ENCODE measurements at places on chromosomes 4 and X. TPM values are rescaled to one million over a fixed set of nuclear protein-coding genes. Genes with fewer than 3 reads are reported as not detected.

- DNase-seq, result no peak
- no peak overlapping the region for H3K27ac ChIP-seq
- no peaks in the 10 kb centered on the region for H3K4me1 ChIP-seq
- no peaks in the 10 kb centered on the region for H3K36me3 ChIP-seq
- H3K27me3 ChIP-seq, result peaks cover 4% of the 10 kb centered on the region
These were observed 34.2 kb upstream of the LRAT start for GRCh38 chr4:154709550-154709949.

- peaks cover 22% of the 10 kb centered on the region for H3K36me3 ChIP-seq
- H3K27me3 ChIP-seq, result no peaks in the 10 kb centered on the region
- peak; percentile 51 for DNase-seq
- H3K4me3 ChIP-seq, result peak overlapping the region; percentile 95
These were observed 1.1 kb downstream of the SLC38A5 start for GRCh38 chrX:48468693-48469691.

- H3K27me3 ChIP-seq, result no peaks in the 10 kb centered on the region
- no peaks in the 10 kb centered on the region for H3K4me1 ChIP-seq
- DNase-seq, result no peak
These were observed 164.8 kb upstream of the VEGFC start for GRCh38 chr4:176957353-176958118.

- H3K27ac ChIP-seq, result no peak overlapping the region
- H3K4me3 ChIP-seq, result no peak overlapping the region
- H3K27me3 ChIP-seq, result peaks cover 8% of the 10 kb centered on the region
- no peak for DNase-seq
These were observed 58.7 kb upstream of the KDR start for GRCh38 chr4:55183926-55184599.

GRCh38 chr4:142278663-142279062 is 567.4 kb downstream of the INPP4B start:
- DNase-seq, result no peak
- H3K27me3 ChIP-seq, result no peaks in the 10 kb centered on the region
- no peak overlapping the region for H3K27ac ChIP-seq
- peaks cover 17% of the 10 kb centered on the region for H3K36me3 ChIP-seq

- DNase-seq, result no peak
- no peak overlapping the region for H3K27ac ChIP-seq
These were observed 153.0 kb upstream of the RPS6KA6 start for GRCh38 chrX:84340968-84341367.

DNA sequence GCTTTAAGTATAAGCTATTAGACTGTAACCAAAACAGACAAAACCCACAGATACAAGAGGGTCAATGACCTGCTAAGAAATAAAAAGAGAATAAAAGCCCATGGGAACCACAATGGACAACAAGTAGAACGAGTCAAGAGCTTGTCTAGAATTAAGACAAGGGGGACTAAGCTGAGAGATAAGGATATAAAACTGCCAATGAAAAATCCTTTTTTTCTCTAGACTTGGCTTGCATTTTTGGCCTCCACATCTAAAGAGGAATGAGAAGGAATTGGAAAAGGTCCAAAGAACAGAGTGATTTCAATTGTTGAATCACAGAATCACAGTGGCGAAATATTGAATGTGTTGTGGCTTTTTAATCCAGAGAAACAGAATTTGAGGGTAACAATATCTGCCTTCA is 135.7 kb downstream of the QDPR start:
- no peaks in the 10 kb centered on the region for H3K4me1 ChIP-seq
- no peak overlapping the region for H3K4me3 ChIP-seq
- DNase-seq, result no peak
- H3K27me3 ChIP-seq, result peaks cover 13% of the 10 kb centered on the region

GRCh38 chrX:40247848-40248622 is 150.3 kb upstream of the BCOR start:
- H3K4me1 ChIP-seq, result peaks cover 6% of the 10 kb centered on the region
- no peaks in the 10 kb centered on the region for H3K36me3 ChIP-seq
- H3K27me3 ChIP-seq, result peaks cover 3% of the 10 kb centered on the region
- H3K27ac ChIP-seq, result no peak overlapping the region
- no peak for DNase-seq
- no peak overlapping the region for H3K4me3 ChIP-seq

DNA sequence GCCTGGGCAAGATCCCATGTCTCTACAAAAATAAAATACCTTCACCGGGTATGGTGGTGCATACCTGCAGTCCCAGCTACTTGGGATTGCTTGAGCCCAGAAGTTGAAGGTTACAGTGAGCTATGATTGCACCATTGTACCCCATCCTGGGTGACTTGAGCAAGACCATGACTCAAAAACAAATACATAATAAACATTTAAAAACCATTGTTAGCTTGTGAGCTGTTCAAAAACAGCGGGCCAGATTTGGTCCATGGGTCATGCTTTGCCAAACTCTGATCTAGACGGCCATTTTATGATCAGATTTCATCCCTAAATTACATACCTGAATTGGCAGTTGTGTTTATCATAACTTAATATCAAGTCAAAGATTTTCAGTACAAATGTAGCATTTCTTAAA is 76.0 kb upstream of the GPM6B start:
- no peak overlapping the region for H3K4me3 ChIP-seq
- no peak for DNase-seq
- no peak overlapping the region for H3K27ac ChIP-seq
- peaks cover 5% of the 10 kb centered on the region for H3K27me3 ChIP-seq
- no peaks in the 10 kb centered on the region for H3K4me1 ChIP-seq

DNA sequence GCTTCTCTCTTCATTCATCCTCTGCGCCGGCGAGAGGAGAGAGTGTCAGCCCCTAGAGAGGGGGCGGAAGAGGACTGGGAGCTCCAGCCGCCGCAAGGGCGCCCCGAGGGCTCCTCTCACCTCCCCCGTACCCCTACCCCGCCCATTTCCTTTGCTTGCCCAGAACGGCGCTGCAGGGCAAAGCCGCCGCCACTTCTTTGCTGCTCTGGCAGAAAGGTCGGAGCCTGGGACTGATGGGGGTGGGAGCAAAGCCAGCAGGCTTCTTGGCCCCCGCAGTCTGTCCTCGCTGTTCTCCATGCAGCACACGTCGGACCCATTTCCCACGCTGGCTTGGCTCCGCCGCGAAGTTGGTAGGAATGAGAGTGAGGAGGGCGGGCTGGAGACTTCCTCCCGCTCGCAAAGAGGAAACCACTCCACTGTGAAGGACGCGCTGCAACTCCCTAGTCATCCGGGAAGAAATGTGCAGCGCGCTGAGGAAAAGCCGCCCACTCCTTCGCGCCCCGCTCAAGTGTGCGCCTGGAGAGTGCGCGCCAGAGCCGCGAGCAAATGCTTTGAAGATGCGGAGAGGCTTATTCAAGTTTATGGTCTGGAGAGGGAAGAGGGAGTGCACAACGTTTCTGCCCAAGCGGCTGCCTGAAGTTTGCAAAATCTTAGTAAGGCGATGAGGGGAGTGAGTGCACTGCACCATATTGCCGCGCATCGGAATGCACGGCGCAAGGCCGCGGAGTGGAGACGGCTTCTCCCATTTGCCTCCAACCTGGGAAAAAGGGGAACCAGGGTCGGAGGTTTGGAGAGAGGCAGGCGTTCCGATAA is 2.8 kb upstream of the PCDH7 start:
- H3K27ac ChIP-seq, result peak overlapping the region; percentile 73
- DNase-seq, result peak; percentile 45
- peaks cover 5% of the 10 kb centered on the region for H3K36me3 ChIP-seq
- peaks cover 20% of the 10 kb centered on the region for H3K4me1 ChIP-seq
- H3K4me3 ChIP-seq, result peak overlapping the region; percentile 59

- H3K36me3 ChIP-seq, result peaks cover 1% of the 10 kb centered on the region
- no peak for DNase-seq
- H3K4me1 ChIP-seq, result no peaks in the 10 kb centered on the region
- no peak overlapping the region for H3K27ac ChIP-seq
These were observed 34.8 kb upstream of the MUC7 start for GRCh38 chr4:70437197-70437596.

DNA sequence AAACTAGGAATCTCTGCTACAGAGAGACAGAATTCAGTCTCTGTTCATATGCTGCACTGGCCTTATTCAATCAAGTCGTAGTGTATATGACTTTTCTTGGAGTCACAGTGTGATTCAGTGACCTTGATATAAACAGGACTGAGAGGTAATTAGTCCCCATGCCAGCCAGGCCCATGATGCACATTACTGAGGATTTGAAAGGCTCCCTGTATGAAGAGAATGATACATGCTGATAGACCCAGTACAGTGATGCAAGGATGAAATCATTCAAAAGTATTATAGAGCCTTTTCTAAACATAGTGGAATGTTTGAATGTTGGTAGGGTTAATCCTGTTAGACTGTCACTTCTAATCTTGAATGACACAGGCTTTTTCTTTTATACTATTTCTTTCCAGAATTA is 34.1 kb downstream of the ANXA3 start:
- no peak overlapping the region for H3K27ac ChIP-seq
- H3K27me3 ChIP-seq, result no peaks in the 10 kb centered on the region
- H3K4me1 ChIP-seq, result peaks cover 2% of the 10 kb centered on the region
- DNase-seq, result no peak

DNA sequence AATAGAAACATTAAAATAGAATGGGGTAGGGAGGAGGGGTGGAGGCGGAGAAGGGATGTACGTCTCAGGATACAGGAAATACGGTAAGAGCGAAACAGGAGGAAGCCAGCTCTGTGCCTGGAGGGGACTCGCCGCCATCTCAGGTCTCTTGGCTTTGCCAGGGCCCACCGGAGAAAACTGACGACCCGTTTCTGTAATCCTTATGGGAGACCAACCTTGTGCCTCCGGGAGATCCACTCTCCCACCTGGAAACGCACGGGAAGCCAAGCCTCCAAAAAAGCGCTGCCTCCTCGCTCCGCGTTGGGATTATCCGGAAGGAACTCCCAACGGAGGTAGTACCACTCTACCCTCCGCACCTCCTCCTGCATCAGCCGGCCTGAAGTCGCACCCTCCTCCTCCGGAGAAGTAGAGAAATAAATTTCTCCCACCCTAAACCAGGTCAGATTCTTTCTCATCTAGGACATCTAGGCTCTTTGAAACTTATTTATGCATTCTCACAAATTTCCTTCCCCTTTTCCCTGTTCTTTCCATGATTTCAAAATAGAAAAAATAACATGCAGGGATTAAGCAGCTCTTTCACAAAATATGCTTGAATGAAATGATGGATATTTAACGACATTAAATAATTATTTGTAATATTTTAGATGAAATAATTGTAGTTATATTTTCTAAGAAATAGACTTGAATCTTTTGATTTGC is at the start of gene NBDY:
NBDY (plus strand) TSS at position 92 of the 699 bp plus-strand sequence; CDS start at position 203, 111 bp downstream.
- H3K27ac ChIP-seq, result peak within 1 kb of the TSS; percentile 89
- peaks cover 18% of the 10 kb centered on the region for H3K4me1 ChIP-seq
- H3K27me3 ChIP-seq, result no peaks in the 10 kb centered on the region
- H3K4me3 ChIP-seq, result peak within 1 kb of the TSS; percentile 95
- H3K36me3 ChIP-seq, result peaks cover 3% of the 10 kb centered on the region
- peak; percentile 58 for DNase-seq

DNA sequence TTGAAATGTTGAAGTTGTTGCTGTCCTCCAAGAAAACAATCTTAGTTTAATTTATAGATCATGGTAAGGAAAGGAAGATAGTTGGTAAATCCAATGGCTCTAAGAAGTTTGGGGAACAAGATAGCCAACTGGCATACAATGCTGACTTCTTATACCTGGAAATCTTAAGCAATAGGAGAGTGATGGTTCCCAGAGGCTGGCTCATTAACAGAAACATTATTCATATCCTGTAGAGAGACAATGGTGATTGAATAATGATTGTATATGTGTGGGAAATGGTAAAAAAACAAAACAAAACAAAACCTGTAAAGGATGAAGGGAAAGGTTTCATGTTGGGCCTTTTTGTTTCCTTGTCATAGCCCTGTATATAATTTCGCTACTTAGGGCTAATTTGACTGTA is 174.9 kb upstream of the CTSO start:
- H3K36me3 ChIP-seq, result no peaks in the 10 kb centered on the region
- no peaks in the 10 kb centered on the region for H3K27me3 ChIP-seq
- H3K4me1 ChIP-seq, result no peaks in the 10 kb centered on the region
- no peak overlapping the region for H3K27ac ChIP-seq
- no peak for DNase-seq

- H3K36me3 ChIP-seq, result no peaks in the 10 kb centered on the region
- H3K4me1 ChIP-seq, result no peaks in the 10 kb centered on the region
- no peaks in the 10 kb centered on the region for H3K27me3 ChIP-seq
- DNase-seq, result no peak
- no peak overlapping the region for H3K4me3 ChIP-seq
- H3K27ac ChIP-seq, result no peak overlapping the region
These were observed 276.7 kb upstream of the DIAPH2 start for GRCh38 chrX:96407981-96408380.

- H3K27ac ChIP-seq, result peak overlapping the region; percentile 24
- H3K36me3 ChIP-seq, result peaks cover 4% of the 10 kb centered on the region
- H3K4me3 ChIP-seq, result no peak overlapping the region
- peaks cover 10% of the 10 kb centered on the region for H3K4me1 ChIP-seq
These were observed 1.7 kb upstream of the TMEM271 start for GRCh38 chr4:577499-578450.

DNA sequence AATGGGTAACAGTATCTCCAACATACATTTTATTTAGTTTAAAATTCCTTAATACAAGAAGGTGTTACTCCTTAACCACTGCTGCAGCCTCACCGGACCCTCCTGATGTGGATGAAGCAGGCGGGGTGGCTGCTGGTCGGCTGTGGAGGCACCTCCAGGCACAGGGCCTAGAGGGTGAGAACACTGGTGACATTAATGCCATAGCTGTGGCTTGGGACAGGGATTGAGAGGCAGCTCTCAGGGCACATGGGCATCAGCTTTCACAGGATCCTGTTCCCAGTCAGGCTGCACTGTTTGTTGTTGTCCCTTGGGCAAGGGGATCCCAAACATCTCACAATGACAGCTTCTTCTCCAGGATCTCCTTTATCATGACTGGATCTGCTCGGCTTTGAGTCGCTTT is 90.0 kb downstream of the GATB start:
- H3K4me1 ChIP-seq, result peaks cover 10% of the 10 kb centered on the region
- no peak for DNase-seq
- no peaks in the 10 kb centered on the region for H3K36me3 ChIP-seq
- no peaks in the 10 kb centered on the region for H3K27me3 ChIP-seq
- no peak overlapping the region for H3K4me3 ChIP-seq
- no peak overlapping the region for H3K27ac ChIP-seq

GRCh38 chrX:48465336-48465933 is 4.6 kb downstream of the SLC38A5 start:
- H3K27me3 ChIP-seq, result no peaks in the 10 kb centered on the region
- H3K27ac ChIP-seq, result peak overlapping the region; percentile 75
- DNase-seq, result no peak
- H3K36me3 ChIP-seq, result peaks cover 34% of the 10 kb centered on the region

PRICKLE3 gene
- total RNA-seq, result 16.7 TPM

PROM1 gene
- total RNA-seq, result not detected

GASK1B gene
- 0.60 TPM for total RNA-seq

SPANXB1 gene
- total RNA-seq, result not detected

SSX1 gene
- not detected for total RNA-seq

All from activated naive CD8-positive, alpha-beta T cell treated with anti-CD3 and anti-CD28 coated beads, Interleukin-2, amount 10 ng/mL, durations not matched to agents 7 days and 5 days (primary cell).